Hematopoietic multipotent progenitor cell treated with erythropoietin and hydrocortisone succinate and interleukin-3 and kit ligand, for 17 days (in vitro differentiated cells): ENCODE measurements at places on chromosomes 13 and 19.

- DNase-seq: no peak
Measured at GRCh38 chr13:26679411-26680122, 81.0 kb downstream of the GPR12 start.

GRCh38 chr19:2733930-2734588 is 5.8 kb downstream of the SLC39A3 start:
- DNase-seq: no peak

- no peak for DNase-seq
Measured at GRCh38 chr13:21016487-21016886, 44.9 kb downstream of the LATS2 start.

DNA sequence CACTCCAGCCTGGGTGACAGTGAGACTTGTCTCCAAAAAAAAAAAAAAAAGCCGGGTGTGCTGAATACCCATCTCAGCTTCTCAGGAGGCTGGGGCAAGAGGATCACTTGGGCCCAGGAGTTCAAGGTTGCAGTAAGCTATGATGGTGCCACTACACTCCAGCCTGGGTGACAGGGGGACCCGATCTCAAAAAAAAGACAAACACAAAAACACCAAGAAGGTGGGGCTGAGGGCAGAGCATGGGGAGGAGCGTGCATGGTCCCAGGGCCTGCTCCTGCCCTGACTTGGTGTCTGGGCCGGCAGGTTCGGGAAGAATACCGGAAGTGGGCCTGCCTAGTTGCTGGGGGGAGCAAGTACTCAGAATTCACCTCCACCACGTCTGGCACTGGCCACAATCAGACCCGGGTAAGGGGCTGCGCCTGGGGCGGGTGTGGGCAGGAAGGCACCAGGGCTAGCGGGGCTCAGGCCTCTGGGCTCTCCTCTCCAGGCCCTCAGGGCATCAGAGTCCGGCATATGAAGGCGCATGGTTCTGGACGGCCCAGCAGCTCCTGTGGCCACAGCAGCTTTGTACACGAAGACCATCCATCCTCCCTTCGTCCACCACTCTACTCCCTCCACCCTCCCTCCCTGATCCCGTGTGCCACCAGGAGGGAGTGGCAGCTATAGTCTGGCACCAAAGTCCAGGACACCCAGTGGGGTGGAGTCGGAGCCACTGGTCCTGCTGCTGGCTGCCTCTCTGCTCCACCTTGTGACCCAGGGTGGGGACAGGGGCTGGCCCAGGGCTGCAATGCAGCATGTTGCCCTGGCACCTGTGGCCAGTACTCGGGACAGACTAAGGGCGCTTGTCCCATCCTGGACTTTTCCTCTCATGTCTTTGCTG is 11.3 kb downstream of the DDX39A start:
- no peak for DNase-seq
